Stimulated activated CD8-positive, alpha-beta memory T cell treated with anti-CD3 and anti-CD28 coated beads, Interleukin-7, amount 100 ng/mL, for 1 hour (primary cell): ENCODE measurements at places on chromosomes 6 and 20.

- DNase-seq, result no peak
Observed at GRCh38 chr6:7541175-7542064, at the start of gene DSP. Gene DSP, plus strand, starts transcription at chr6:7541671. Its CDS starts 245 bp downstream, at chr6:7541916.

DNA sequence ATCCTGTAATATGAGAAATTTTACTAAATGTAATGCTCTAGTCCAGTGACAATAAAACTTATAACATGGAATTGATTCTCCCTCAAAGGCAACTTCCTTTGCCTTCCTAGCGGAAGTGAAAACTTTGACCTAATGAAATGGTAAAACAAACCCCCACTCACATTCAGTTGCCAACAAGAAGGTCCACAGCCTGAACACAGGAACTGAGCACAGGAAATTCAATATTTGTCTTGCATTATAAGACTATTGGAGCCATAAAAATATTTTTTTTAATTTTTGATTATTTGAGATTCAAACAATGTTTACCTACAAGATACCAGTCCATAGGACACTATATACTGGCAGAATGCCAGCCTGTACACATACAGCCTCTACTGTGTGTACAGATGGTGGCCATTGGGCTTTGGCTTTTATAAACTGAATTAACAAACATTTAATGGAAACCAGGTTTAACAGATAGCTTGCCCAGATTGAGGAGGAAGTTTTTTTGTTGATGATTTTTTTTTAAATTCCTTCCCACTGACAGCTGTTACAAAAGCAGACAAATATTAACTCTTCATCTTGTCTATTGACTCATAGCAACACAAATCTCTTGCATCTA is 481.5 kb upstream of the JAG1 start:
- DNase-seq, result no peak

DNA sequence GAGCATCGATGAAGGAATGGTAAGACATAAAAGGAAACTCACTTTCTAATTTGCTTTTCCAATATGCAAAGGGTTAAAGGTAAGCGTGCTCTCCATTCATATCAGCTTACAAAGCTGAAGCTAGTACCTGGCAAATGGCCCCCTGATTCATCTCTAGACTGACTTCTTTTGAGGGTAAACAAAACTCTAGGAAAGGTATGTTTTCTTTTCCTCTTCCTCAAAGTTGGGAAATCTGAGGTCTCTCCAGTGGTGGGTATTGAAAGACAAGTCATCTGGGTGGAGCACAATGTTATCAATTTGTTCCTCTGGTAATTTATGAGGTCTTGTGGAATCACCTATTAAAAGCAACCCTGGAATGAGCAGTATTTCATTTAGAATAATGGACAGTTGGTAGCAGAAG is 7.9 kb upstream of the FBXO30 start:
- DNase-seq, result no peak

- no peak for DNase-seq
Observed at GRCh38 chr6:110331390-110331789, 26.8 kb downstream of the METTL24 start.

DNA sequence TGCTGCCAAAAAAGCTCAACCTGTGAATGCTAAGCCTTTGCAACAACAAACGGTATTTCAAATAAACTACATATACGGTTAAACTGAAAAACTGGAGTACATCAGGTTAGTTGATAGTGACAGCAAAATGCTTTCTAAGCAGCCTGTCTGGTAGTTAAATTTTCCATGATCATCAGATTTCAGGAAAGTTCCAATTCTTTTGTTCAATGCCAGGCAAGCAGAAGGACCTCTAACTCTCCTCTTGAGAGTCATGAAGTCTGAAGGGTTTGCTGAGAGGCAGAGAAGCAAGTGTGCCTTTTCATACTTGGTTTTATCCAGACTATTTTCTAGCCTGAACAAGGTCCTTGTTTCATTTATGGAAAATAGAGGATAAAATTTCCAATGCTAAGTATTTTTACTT is 4.5 kb downstream of the FLRT3 start:
- no peak for DNase-seq

DNA sequence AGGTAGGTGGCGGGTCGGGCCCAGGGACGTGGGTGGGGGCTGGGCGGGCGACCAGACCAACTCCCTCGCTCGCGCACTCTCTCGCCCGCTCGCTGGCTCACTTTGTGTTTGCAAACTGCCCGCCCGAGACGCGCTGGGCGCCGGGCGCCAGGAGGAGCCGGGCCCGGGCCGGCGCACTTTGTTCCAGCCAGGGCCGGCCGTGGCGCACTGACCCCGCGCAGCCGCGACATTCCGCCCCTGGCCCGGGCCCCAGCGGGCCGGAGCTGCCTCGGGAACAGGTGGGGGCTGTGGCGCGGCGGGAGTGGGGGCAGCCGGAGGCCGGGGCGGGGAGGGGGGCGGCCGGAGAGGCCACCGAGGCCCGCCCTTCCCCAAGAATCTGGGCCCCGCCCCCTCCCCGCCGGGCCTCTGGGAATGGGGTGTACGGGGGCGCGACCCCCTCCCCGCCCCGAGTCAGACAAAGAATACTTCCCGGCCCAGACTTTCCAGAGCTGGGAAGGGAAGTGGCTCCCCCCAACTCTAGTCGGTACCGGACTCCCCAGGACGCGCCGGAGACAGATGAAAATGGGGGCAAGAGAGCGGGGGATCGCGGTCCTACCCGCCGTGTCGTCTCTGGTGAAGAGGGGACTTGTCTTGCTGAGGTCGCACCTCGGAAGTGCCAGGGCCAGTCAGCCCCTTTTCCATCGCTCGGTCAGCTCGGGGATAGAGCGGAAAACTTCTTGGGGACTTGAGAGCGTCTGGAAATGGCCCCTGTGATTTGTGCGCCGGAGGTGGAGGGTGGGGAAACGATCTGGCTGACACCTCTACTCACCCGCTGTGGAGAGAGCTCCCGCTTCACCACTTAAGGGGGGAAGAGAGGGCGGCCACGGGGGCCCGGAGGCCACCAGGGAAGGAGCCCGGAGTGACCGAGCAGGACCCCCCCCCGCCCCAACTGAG is 951 bp downstream of the FOXP4 start:
- DNase-seq, result no peak

DNA sequence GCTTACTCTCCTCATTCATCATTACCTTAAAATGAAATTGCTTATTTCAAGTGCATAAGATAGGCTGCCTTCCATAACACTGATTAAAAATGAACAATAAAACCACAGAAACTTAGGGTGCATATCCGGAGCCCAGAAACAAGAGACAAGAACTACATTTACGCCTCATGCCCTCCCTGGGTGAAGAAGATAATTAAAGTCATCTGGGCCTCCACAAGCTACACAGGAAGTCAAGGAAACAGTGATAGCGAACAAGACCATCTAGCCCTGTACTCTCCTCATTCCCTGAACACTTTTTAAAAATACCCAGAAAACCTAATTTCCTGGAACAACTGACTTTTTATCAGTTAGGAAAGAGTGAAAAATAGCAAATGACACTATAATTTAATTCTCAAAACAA is 6.3 kb downstream of the SOD2 start:
- no peak for DNase-seq

- DNase-seq, result no peak
Observed at GRCh38 chr6:161103475-161103874, 111.9 kb downstream of the MAP3K4 start.

- DNase-seq, result no peak
Observed at GRCh38 chr6:20332441-20333006, 69.2 kb upstream of the E2F3 start.

GRCh38 chr6:27168108-27168507 is 79.4 kb upstream of the PRSS16 start:
- no peak for DNase-seq

DNA sequence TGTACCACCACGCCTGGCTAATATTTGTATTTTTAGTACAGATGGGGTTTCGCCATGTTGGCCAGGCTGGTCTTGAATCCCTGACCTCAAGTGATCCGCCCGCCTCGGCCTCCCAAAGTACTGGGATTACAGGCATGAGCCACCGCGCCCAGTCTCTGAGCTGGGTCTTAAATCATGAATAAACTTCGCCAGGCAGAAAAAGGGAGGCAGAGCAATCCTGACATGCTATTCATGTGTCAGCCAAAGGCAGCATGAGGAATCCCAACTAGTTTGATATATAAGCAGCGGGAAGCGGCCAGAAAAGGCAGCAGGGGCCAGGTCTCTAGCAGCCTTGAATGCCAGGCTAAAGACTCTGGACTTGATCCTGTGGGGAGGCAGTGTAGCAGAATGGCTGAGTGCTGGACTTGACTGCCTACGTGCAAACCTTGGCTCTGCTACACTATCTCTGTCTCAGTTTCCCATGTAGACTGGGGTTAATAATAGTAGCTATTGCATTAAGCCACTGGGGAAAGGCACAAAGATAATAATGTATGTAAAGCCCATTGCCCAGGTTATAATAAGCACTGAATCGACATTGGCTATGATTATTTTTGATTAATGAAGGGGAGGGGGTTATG is 1.8 kb downstream of the PROCR start:
- no peak for DNase-seq

GRCh38 chr6:46888031-46888430 is 33.7 kb downstream of the ADGRF5 start:
- no peak for DNase-seq

DNA sequence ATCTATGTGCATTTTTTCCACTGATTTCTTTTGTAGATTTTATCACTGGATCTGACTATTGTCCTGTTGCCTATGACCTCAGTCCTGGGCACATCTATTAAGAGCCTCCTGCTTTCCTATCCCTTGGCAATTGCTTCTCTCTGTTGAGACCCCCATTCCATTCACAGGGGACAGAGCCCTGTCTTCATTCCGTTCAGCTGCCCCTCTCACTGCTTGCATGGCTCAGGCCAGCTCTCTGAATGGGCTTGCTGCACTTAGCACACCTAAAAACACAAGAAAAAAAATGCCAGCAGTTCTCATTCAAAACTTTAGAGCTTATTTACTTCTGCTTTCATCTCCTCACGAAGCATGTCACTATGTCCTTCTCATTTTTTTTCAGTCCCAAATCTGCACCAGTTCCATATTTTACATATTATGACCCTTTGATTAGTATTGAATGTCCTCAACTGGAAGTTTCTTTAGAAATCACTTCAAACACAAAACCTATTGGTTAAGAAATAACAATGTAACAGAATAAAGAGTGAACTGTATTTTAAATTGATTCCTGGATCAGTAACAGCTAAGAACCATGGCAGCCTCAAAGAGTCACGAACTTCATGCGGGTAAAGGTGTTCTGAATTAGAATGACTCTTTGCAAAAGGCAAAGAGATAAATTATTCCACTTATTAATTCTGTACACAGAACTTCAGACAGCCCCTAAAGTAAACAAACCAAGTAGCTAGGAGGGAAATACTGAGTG is 616.5 kb downstream of the C6orf118 start:
- DNase-seq, result no peak

GRCh38 chr6:11245381-11246256 is 13.2 kb upstream of the NEDD9 start:
- no peak for DNase-seq

- no peak for DNase-seq
Observed at GRCh38 chr6:168232989-168233874, 86.3 kb downstream of the DACT2 start.

DNA sequence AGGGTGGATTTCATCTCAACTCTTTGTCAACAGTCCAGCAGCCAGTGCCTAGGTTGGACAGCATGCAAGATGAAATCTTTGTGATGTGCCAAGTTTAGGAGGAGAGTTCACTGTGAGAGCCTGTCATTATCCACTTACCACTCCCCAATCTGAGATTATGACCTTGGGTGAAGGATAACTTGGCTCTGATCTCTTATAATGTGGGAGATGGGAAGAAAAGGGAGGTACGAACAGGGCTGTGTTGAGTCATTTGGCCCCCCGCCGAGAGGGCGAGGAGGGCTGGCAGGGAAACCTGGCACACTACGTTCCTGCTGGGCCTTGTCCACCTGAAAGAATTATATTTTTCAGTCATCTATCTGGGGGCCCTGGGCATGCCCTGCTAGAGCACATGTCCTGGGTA is 35.8 kb downstream of the LAMA4 start:
- DNase-seq, result no peak

DNA sequence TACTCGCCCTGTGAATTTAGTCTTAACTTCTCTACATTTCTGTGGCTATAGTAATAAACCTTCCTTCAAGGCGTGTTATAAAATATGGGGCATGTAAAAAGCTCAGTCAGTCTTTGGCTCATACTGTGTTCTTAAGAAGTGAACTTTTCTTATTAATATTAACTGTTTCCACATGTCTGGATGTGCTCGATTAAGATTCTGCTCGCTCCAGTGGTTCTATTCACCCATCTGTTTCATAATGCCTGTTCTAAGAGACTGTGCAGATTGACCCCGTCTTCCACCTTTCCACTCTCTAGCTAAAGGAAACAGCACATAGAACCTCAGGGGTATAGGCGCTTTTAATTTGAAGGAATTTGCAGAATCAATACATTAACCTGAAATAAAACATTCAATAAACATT is 99.9 kb downstream of the L3MBTL3 start:
- no peak for DNase-seq

- no peak for DNase-seq
Observed at GRCh38 chr20:59375541-59375940, 75.1 kb downstream of the EDN3 start.

DNA sequence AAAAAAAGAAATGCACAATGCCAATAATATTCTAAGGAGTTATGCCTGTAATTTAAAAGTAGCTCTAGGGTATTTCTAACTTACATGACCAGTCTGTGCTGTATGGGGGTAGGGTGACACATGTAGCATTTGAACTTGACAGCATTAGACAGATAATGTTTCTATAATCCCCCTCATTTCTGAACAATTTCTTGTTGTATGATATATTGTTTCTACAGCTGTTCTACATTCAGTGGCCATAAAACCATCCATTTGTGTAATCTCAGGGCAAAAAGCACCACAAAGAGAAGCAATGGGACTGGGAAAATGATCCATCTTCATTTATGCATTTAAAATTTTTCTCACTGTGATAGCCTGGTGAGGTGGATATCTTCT is 767.8 kb downstream of the TFAP2A start:
- no peak for DNase-seq

GRCh38 chr6:36368421-36368820 is 19.0 kb downstream of the ETV7 start:
- DNase-seq, result no peak

DNA sequence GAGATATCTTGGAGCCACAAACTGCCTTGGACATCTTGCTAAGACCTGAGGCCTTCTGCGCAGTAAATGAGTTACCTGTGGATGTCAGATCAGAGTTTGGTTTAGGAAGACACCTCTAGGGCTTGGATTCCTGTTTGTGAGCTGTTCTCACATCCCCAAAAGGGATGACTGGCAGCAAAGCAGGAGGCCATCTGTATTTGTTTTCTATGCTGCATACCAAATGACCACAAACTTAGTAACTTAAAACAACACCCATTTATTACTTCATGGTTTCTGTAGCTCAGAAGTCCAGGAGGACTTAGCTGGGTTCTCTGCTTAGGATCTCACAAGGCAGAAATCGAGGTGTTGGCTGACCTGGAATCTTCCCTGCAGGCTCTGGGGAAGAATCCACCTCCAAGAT is 116.7 kb downstream of the UNC5CL start:
- DNase-seq, result no peak

DNA sequence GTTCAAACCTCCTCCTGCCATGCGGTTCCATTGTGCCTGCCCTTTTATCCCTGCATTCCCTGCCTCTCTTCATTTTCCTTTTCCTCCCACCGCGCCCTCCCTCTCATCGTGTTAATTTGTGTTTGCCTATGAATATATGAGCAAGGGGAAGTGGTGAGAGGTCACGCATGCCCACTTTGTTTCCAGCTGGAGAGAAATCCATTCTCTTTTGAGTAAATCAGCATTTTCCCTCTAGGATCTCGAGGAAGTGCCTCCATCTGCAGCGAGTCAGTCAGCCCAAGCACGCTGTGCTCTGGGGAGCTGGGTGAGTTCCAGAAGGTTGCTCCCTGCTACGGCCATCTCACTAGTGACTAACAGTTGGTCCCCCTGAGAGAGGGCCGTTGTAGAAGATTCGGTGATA is 42.9 kb downstream of the CDH26 start:
- DNase-seq, result no peak

GRCh38 chr20:23613676-23614075 is 8.0 kb upstream of the CST9 start:
- no peak for DNase-seq
